ENCODE measurements at places on chromosomes 5 and 9.

DNA sequence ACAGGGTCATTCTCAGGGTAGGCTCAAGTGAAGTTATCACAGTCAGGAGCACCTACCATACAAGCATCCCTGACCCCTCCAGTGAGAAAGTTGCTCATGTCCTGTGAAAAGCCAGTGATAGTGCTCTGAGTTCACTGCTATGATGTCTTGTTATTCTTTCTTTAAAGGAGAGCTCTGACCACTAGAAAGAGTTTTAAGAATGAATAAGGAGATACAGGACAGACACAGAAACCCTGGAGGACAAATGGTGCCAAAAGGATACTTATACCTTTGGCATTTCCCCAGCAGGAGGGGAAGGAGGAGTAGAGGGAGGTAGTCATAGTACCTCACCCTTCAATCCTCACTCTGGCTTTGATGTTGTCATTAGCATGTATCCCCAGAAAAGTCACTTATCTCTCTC is 84.0 kb upstream of the AGXT2 start:
- DNase-seq, result no peak

DNA sequence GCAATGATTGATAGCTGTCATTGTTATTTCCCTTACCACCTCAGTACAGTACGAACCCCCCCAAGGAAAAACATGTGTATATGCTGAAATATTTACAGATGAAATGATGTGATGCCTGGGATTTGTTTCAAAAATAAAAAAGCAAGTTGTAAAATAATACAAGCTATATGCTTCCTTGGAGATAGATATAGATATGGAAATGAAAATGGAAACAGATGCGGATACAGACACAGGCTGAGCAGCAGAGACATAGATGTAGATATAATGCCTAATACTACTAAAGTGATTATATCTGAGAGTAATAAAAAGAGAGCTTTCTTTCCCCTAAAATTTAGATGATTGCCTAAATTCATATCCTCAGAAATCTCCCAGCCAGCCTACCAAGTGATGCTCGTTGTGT is 127.5 kb upstream of the TNPO1 start:
- no peak for DNase-seq

DNA sequence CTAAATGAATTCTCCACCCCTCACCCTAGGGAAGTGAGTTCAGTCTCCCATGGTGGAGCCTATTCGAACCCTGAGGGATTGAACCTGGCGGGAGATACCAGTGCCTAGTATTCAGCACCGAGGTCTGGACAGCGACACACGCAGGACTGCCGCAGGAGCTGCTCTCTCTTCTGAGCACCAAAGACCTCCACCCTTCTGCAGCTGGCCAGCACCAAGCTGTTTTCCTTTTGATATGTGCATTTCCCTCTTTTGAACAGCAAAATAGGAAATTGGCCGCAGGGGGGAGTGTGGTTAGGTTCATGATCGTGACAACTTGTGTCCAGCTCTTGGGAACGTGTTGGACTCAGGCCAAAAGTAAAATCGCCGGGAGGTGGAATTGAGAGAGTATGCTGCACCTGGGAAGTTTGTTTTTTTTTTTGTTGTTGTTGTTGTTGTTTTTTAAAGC is 1.2 kb upstream of the PCSK1 start:
- DNase-seq, result peak; percentile 78

- DNase-seq, result no peak
Observed at GRCh38 chr5:154771383-154771901, 16.3 kb downstream of the LARP1 start.

- no peak for DNase-seq
Observed at GRCh38 chr5:59180515-59180914, 597.6 kb downstream of the RAB3C start.

DNA sequence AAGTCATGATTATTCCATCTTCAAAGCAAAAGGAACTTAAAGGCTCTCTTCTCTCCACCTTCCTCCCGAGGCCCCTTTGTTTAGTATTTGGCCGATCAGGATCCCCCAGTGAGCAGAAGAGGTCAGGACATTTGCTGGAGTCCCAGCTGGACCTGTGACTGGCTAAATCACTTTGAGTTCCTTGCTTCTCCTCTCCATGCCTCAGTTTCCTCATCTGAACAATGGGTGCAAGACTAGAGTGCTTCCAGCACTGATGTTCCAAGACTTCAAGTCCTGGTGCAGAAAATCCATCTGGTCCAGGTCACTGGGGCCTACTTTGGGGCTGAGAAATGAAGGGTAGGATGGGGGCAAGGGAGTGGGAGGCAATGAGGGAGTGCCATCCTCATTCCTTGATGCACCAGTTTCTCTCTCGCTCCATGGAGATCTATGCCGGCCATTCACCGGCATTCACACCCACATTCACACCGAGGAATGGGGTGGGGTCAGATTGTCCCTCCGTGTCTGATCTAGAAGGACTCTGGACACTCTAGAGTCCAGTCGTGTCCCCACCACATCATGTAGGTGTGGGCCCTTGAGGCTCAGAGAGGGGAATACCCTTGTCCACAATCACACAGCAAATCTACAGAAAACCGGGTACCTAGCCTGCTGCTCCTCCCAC is 38.7 kb upstream of the IL17B start:
- DNase-seq, result no peak

DNA sequence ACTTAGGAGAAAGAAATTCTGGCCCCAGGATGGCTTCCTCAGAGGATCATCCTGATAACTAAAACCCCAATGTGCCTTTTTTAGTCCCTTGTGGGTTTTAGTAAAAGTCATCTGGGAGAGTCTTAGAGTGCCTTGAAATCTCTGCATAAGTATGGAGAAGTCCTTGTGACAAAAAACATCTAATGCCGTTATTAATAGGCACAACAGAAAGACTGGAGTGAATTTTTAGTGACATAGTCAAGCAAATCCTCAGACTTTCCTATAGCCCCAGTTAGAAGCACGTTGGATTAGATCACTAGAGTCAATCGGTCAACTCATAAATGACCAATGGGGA is 108.2 kb upstream of the MPDZ start:
- DNase-seq, result no peak

GRCh38 chr5:149079883-149080282 is 17.0 kb upstream of the SH3TC2 start:
- no peak for DNase-seq

DNA sequence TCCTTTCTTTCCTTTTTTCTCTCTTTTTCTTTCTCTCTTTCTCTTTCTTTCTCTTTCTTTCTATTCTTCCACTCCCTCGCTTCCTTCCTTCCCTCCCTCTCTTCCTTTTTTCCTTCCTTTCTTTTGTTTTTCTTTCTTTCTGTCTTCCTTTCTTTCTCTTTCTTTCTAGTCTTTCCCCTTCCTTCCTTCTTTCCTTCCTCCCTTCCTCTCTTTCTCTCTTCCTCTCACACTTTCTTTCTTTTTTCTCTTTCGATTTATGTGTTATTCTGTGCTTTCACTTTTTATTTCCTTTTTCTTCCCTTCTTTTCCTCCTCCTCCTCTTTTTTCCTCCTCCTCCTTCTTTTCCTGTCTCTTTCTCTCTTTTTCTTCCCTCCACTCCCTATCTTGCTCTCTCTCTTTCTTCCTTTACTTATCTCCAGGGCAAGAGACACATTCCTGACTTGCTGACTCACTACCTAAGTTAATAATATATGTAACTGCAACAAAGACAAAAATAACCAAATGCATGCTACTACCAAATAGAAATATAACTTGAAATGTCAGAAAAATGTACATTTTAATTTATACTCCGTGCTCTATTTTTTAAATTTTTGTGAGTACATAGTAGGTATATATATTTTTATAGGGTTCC is 445.5 kb downstream of the GABRG2 start:
- no peak for DNase-seq

DNA sequence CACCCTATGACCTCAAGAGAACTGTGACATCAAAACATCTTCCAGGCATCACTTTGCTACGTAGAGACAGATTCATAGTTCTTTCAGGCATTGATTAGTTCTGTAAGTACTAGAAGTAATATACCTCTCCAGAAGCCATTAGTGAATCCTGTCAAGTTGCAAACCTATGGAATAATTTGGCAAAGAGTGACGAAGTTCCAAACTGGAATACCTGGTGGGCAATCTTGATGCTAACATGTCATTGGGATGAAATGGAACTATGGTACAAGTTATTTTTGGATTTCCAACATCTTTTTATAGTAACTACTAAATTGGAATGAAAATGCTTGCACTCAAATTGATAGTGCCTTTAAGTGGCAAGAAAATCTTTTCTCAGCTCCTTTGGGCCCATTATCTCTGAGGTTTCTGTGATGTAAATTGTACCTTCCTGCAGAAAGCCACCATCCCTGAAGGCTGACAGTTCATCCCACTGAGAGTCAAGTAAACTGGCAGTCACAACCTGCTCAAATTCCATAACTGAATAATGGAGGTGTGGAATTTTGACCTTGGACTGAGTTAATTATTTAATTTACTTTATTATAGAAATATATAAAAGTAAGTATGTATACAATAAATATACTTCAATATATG is 435.5 kb downstream of the DTWD2 start:
- DNase-seq, result no peak

GRCh38 chr9:129118799-129119198 is 7.6 kb downstream of the PTPA start:
- no peak for DNase-seq

- no peak for DNase-seq
Observed at GRCh38 chr9:134814598-134815215, 65.9 kb upstream of the FCN2 start.

GRCh38 chr9:38414040-38414723 is 10.1 kb downstream of the IGFBPL1 start:
- DNase-seq, result no peak

Measured in activated naive CD4-positive, alpha-beta T cell treated with anti-CD3 and anti-CD28 coated beads for 36 hours (primary cell).